ENCODE measurements at places on chromosomes 2 and 18.
A peak's percentile ranks its signal among the peaks of the same experiment; 100 is the strongest.

DNA sequence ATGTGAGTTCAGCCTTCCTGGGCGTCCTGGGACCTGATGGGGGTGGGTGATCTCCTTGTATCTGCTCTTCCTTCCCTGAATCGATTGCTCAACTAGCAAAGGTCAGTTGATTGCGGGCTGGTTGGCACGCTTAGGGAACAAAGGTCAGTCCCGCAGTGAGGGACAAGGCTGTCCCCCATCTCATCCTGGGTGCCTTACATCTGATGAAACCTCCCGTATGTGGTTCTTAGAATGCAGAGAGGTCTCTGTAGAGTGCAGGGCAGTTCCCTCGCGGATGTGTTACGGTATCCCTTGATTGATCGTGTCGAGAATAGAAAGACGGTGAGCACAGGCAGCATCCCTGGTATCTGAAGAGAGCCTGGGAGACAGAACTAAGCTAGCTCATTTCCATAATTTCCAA lies 56.4 kb upstream of the RBM44 start:
- no peak for DNase-seq

DNA sequence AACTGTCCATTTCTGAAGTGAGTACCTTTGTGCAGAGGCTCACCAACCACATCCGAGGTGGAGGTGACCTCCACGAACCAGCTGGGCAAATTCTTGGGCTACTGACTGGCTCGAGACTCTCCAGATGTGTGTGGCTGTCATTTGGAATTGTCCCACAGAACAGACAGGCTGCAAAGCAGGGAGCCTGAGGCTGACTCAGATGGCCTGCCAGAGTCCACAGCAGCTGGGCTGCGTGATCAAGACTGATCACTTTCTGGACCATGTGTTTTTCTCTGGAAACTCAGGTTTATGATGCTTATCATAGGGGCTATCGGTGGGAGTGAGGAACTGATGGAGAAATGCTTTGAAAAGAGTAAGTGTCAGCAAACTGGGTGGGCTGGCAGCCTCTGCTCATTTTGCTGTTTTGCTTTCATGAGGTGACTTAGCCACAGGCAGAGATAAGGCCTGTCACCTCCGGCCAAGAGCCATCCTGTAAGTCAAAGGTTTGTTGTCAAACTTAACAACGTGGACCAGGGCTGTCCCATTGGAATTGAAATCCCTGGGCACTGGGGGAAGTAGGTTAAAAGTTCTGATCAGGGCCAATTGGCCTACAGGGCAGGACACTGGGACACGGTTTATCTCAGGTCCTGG lies 120.4 kb downstream of the LIPG start:
- no peak for DNase-seq

DNA sequence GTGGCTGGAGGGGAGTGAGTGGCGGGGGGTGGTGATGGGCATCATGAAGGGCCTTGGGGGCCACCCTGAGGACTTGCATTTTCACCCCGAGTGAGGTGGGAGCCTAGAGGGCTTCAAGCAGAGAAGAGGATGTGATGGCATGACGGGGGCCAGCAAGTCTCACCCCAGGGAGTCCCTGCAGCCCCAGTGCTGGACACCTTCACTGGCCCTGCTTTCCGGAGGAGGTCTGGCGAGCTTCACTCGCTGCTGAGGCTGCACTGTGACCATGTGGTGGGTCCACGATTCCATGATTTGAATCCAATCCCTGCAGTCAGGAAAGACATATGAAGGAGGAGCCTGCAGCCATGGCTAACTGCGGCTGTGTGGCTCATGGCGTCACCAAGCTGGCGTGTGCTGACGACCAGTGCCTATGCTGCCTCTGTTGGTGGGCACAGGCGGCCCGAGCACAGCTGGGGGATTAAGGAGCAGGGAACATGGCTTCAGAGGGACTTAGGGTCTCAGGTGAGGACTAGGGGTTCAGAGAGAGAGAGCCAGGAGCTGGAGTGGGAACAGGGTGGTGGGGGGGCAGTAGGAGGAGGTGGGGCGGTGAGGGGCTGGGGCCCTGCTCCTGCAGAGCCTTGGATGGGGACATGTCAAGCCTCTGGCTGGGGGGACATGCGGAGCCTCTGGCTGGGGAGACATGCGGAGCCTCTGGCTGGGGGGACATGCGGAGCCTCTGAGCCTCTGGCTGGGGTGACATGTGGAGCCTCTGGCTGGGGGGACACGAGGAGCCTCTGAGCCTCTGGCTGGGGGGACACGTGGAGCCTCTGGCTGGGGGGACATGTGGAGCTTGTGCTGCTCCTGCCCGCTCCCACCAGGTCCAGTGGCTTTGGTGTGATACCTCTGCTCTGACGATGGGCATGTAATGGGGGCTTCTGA lies 3.6 kb downstream of the ZAP70 start:
- DNase-seq = no peak

DNA sequence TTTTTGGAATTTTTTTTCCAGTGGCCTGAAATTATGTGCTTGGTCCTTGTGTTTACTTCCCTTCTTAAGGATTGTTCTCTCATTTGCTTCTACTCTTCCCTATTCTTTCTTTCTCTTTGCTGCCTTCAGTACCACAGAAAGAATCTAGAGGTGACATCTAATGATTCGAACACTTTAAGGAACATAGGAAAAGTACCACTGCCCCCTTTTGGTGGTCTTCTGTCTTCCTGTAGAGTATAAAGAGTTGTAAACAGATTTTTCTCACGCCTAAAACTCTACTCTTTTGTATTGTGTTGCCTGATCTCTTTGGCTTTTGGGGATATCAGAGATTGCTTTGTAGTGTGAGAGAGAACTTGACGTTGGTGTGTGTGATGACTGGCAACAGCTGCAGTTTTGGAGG lies 7.0 kb upstream of the SCTR start:
- no peak for DNase-seq

GRCh38 chr2:180334514-180334913 lies 327.4 kb upstream of the CWC22 start:
- DNase-seq = no peak

- DNase-seq = no peak
Observed at GRCh38 chr2:133968446-133968845, 285.4 kb upstream of the MGAT5 start.

DNA sequence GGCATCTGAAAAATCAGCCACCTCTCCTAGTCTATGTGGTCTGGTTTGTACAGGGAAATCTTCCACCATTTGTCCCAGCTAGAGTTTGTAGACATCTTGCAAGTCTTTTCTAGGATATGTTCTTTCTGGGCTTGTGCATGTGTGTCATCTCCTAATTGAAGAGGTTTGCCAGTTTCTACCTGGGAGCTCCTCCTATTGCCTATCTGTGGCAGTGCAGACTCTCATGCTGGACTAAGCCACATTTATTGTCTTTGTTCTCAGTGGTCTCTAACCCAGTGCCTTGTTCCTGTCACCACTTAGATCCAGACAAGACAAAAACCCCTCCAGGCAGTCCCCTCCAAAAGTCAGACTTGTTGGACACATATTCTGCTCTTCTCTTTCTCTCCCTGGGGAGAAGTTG lies 72.0 kb upstream of the MRPS9 start:
- DNase-seq = no peak

- DNase-seq = no peak
Observed at GRCh38 chr2:72982219-72982618, 64.9 kb downstream of the EMX1 start.

GRCh38 chr2:39008665-39009064 lies 112.2 kb downstream of the SOS1 start:
- DNase-seq = no peak

- peak; percentile 15 for DNase-seq
Observed at GRCh38 chr2:85802354-85803103, 48.7 kb downstream of the ATOH8 start.

DNA sequence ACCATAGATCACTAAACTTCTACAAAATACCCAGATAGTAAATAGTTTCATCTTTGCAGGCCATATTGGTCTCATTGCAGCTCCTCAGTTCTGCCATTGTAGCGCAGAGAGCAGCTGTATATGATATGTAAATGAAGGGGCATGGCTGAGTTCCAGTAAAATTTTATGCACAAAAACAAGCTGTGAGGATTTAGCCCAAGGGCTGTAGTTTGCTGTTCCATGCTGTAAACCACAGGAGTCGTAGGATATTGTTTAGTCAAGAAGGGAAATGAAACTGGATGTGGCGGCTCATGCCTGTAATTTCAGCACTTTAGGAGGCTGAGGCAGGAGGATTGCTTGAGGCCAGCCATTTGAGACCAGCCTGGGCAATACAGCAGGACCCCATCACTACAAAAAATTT lies 83.0 kb downstream of the MGAT5 start:
- no peak for DNase-seq

DNA sequence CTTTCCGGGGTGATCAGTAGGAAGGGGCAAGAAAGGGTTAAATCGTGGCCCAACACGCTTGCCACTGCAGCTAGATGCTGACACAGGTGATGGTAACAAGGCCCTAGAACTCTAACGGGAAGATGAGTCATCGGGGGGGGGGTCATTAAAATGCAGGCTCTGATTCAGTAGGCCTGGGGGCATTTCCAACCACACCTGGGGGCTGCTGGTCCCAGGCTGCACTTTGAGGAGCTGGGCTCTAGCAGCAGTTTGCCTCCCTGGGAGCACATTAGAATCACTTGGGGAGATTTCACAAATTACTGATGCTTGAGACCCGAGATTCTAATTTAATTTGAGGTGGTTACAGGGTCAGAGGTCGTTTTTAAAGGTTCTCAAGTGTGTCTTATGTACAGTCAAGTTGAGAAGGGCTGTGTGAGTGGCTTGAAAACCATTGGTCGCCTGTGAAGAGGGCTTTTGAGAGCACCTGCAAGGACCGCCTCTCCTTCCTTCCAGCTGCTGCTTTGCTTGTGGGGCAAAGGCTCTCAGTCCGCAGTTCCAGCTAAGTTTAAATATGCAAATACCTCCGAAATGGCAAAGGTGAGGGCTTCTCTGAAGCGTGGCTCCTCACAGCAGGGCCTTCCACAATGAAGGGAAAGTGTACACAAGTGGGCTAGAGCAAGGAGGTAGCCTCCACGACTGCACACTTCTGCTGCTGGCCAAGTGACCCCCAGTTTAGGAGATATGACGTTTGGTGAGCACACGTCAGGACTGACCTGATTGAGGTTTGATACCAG lies 128.0 kb upstream of the MSH6 start:
- DNase-seq = peak; percentile 59

- no peak for DNase-seq
Observed at GRCh38 chr18:67805261-67805660, 288.7 kb upstream of the DSEL start.

DNA sequence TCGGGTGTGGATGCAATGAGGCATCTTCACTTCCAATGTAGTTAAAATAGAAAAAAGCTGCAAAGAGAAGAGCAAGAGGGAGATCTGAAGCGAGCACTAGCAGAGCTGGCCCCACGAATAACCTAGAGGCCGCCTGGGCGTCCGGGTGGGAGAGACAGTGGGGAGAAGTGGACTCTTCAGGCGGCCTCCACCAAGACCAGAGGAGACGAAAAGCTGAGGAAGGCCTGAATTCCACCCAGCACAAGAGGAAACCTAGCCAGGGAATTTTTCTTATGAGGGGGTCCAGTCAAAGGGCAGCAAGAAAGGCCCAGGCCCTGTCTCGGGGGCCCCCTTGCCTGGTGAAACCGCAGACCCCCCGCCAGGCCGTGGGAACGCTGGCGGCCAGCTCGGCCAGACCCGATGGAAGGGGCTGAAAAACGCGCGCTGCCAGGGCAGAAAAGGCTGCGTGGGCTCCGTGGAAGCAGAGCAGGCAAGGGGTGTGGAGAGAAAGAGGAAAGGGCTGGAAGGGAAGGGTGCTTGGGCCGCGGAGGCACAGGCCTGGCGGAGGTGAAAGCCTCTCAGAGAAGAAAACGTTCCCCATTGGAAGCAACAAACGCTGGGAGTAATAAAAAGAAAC lies 69.2 kb downstream of the KCTD1 start:
- DNase-seq = no peak

- DNase-seq = no peak
Observed at GRCh38 chr2:234953116-234954031, 1.6 kb downstream of the SH3BP4 start.

GRCh38 chr2:223914324-223914723 lies 30.8 kb downstream of the WDFY1 start:
- no peak for DNase-seq

Data from NCI-H2029 (cell line).